Adipose tissue (tissue), 3 donors: ENCODE measurements at places on chromosomes 6 and 20. TPM values are rescaled to one million over a fixed set of nuclear protein-coding genes. Genes with fewer than 3 reads are reported as not detected.

The FABP7 gene
- polyA plus RNA-seq: not detected

The KCNK16 gene
- polyA plus RNA-seq: not detected

The ZC3H12D gene
- 0.30 TPM for polyA plus RNA-seq

The METTL24 gene
- 2.9 TPM for polyA plus RNA-seq

The TBXT gene
- not detected for polyA plus RNA-seq

The RHAG gene
- polyA plus RNA-seq: 0.03 TPM

The LAMA5 gene
- polyA plus RNA-seq: 364 TPM

The CYP39A1 gene
- polyA plus RNA-seq: 4.9 TPM

The CRISP3 gene
- polyA plus RNA-seq: 3.1 TPM

The ATP5F1E gene
- 77.4 TPM for polyA plus RNA-seq

The CASS4 gene
- 2.0 TPM for polyA plus RNA-seq

The GINM1 gene
- polyA plus RNA-seq: 40.2 TPM

The CDSN gene
- 0.03 TPM for polyA plus RNA-seq

The ZBP1 gene
- polyA plus RNA-seq: 1.2 TPM

The TIAM2 gene
- 2.3 TPM for polyA plus RNA-seq

The HLA-DMA gene
- polyA plus RNA-seq: 70.0 TPM

The APCDD1L gene
- 0.22 TPM for polyA plus RNA-seq

The MCHR2 gene
- not detected for polyA plus RNA-seq

The HLA-DRB1 gene
- 26.0 TPM for polyA plus RNA-seq

The SLC12A5 gene
- 0.56 TPM for polyA plus RNA-seq

The SYNDIG1 gene
- polyA plus RNA-seq: 0.10 TPM

The SLC13A3 gene
- polyA plus RNA-seq: 2.2 TPM

The LY6G6D gene
- polyA plus RNA-seq: not detected

The RAD21L1 gene
- polyA plus RNA-seq: not detected

The EDN3 gene
- polyA plus RNA-seq: 7.9 TPM

The SYNE1 gene
- polyA plus RNA-seq: 27.0 TPM

The FAM83B gene
- polyA plus RNA-seq: not detected

The TAAR6 gene
- polyA plus RNA-seq: not detected

The SMLR1 gene
- polyA plus RNA-seq: not detected

The BPIFB2 gene
- polyA plus RNA-seq: not detected

The GSTA3 gene
- polyA plus RNA-seq: 0.45 TPM

The FAM83D gene
- 0.56 TPM for polyA plus RNA-seq

The POLR1H gene
- 39.4 TPM for polyA plus RNA-seq

The GPSM3 gene
- 3.9 TPM for polyA plus RNA-seq

The HDGFL1 gene
- polyA plus RNA-seq: not detected

The WASF1 gene
- polyA plus RNA-seq: 2.2 TPM

The TDRD6 gene
- polyA plus RNA-seq: 0.07 TPM

The LINC00237 gene
- not detected for polyA plus RNA-seq

The BFSP1 gene
- 1.0 TPM for polyA plus RNA-seq

The LKAAEAR1 gene
- polyA plus RNA-seq: not detected

The IBTK gene
- 12.0 TPM for polyA plus RNA-seq

The C6orf52 gene
- 0.65 TPM for polyA plus RNA-seq

The LHFPL5 gene
- polyA plus RNA-seq: 1.1 TPM

The SLC26A8 gene
- 0.43 TPM for polyA plus RNA-seq

The GABRR2 gene
- polyA plus RNA-seq: 0.94 TPM

The BTBD9 gene
- 2.4 TPM for polyA plus RNA-seq

The NRSN1 gene
- polyA plus RNA-seq: not detected

The WFDC10B gene
- polyA plus RNA-seq: not detected

The SMOC2 gene
- polyA plus RNA-seq: 34.4 TPM

The EBF4 gene
- 4.3 TPM for polyA plus RNA-seq

The SALL4 gene
- 0.49 TPM for polyA plus RNA-seq

The BACH2 gene
- polyA plus RNA-seq: 0.53 TPM
